ENCODE measurements at places on chromosomes 7 and 10.

GRCh38 chr10:127798111-127798510 is 61.1 kb downstream of the FOXI2 start:
- no peak for DNase-seq

DNA sequence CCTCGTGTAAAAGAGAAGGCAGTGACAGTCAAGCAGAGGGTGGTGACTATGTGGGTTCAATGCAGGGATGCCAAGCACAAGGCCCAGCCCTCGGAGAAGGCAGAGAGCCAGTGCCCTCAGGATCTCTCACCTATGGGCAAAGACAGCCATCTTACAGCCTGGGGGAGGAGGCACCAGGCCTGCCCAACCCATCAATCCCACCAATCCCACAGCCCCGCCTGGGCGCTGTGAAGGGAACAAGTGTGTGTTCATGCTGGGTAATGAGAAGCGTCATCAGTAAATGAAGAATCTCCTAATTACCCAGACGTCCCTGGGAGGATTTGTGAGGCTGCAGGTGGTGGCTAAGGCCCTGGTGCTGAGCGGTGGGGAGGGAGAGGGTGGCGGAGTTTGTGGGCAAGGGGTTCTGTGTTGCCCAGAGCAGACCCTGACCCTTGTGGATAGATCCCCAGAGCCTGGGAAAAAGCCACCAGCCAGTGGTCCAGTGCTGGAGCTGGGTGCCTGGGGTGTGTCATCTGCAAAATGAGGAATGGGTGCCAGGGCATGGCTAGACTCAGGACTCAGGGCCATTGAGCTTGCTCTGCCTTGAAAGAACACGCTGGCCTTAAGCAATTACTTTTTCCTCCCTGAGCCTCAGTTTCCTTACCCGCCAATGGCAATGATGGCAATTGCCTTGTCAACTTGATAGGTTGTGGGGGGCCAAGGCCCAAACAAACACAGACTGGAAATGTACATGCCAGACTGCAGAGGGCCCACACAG is 128.1 kb upstream of the UNC5B start:
- DNase-seq: peak; percentile 30

- DNase-seq: no peak
Observed at GRCh38 chr7:17660116-17660515, 280.2 kb downstream of the SNX13 start.

DNA sequence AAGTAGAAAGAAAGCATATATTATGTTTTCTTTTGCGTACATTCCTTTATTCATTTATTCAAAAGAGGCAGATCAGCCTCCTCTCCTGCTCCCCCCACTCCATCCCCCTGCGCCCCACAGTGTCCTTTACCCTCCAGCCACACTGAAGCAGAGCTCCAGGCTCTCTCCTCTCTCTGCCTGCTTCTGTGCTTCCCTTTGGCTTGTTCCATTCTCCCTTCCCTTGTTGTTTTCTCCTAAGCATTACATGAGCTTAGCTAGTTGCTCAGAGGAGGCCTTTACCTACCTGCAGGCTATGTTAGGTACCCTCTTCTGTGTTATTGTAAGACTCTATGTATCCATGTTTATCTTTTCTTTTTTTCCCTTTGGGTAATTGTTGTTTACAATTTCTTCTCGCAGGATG is 27.4 kb downstream of the CNNM2 start:
- no peak for DNase-seq

DNA sequence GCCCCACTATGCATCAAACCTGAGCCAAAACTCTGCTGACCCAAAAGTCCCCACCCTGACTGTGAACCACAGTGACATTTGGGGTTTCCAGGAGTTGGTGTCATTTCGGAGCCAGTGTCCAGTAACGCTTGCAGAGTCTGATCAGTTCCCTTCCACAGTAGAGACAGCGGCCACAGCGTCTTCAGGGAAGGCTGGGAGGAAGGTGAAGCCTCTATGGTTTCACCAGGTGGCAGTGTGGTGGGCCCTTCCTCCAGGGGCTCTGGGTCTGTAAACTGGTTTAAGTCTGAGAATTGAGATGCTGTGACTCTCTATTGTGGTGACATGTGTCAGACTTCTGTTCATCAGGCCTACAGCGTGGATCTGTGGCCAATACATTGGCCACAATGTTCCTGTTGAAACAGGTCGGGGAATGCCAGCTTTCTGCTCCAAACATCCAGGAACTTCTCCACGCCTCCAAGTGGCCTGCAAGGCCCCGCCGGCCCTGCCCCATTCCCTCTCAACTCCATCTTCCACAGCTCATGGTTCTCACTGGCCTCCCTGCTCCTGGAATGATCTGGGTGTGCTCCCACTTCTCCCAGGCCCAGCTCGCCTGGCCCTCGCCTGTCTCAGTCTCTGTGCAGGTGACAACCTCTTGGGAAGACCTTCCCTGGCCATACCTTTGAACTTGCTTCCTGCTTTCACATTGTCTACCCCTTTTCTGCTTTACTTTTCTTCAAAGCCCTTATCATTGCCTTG is 124.5 kb upstream of the FAM20C start:
- peak; percentile 55 for DNase-seq

DNA sequence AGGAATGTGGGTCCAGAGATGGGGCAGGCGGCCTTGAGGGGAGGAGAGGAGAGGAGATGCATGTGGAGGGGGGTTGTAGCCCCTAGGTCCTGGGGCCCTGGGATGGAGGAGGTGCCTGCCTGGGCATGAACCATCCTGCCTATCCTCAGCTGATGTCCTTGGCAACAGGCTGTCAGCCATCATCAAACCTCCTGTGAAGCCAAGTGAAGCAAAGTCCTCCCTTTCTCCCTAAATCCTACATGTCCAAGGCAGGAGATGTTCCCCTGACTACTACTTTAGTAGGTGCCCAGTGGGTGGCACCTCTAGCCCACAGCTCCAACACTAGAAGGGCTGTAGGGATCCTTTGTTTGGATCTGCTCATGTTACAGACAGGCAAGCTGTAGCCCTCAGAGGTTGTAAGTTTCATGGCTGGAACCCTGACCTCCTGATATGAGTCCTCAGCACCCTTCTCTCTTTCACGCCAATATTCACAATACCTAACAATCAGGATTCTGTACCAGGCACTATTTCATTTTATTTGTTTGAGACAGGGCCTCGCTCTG is 66.6 kb upstream of the SYPL1 start:
- no peak for DNase-seq

All from suprapubic skin (tissue), 4 donors.